ENCODE measurements at places on chromosomes 5 and 9. TPM values are rescaled to one million over a fixed set of nuclear protein-coding genes. Genes with fewer than 3 reads are reported as not detected.

DNA sequence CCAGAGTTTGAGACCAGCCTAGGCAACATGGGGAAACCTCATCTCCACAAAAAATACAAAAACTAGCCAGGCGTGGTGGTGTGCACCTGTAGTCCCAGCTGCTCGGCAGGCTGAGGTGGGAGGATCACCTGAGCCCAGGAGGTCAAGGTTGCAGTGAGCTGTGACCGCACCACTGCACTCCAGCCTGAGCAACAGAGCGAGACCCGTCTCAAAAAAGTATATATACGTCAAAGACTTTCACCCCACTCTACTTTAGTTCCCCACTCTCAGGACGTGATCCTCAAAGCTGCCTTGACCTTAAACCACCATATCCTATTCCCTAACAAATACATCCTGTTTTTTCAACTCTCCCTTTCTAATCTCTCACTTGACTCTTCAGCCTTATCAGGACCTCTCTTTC lies 41.0 kb downstream of the PCDHGC5 start:
- no peak for DNase-seq

GRCh38 chr5:119930490-119930889 lies 301.1 kb downstream of the FAM170A start:
- no peak for DNase-seq

DNA sequence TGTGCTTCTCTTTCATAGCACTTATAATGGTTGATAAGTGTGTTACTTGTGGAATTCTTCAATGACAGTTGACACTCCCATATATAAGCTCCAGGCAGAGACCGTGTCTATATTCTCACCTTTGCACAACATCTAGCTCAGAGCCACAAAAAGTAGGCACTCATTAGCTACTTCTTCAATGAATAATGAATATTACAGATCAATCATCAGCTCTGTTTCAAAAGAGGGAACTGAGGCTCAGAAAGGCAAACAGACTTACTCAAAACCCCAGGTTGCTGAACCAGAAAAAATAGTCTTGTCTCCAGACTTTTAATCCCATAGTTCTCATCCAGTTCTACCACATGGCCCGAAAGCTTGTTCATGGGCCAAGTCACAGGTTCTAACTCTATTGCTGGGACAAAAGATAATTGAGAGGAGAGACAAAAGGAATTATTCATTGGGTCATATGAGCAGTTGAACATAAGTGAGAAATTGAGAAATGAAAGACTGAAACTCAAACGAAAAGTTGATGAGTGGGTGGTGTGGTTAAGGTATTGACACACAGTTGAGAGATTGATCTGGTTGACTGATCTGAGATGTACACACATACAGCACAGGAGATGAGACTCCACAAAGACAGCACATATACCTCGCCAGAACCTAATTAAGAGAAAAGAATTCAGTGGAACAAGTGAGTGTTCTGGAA lies 381.6 kb downstream of the EFNA5 start:
- no peak for DNase-seq

The GPX3 gene
- 366 TPM for total RNA-seq

The BARHL1 gene
- total RNA-seq: not detected

Measured in suprapubic skin (tissue), 4 donors.